Esophagus squamous epithelium (tissue), 5 donors: ENCODE measurements at places on chromosomes 1 and 21.
A peak's percentile ranks its signal among the peaks of the same experiment; 100 is the strongest.

DNA sequence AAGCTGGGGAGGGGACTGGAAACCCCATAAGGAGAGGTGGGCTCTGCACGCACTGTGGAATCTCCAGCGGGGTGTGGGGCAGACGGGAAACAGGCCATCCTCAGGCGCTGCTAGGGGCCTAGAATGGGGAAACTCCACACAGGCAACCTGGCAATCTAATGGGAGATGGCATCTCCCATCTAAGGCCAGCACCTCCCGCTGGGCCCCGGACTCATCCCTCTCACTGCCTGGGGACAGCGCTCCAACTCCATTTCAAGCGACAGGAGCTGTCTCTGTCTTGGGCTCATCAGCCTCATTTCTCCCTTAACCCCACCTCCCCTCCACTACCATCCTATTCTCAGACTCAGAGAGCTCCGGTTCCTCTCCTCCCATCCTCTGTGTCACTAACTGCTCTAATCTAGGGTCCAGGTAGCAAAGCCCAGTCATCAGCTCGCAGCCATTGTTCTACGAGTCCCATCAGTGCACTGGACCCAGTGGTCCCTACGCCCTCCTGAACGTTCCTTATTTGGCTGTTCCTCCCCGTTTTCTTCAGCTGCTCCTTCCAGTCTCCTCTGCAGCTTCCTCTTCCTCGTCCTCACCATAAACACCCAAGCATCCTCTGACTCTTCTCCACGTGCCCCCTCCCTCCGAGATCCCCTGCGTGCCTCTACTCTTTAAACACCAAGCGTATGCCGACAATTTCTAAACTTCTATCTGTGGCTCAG lies 93.4 kb upstream of the CASZ1 start:
- no peak for DNase-seq

DNA sequence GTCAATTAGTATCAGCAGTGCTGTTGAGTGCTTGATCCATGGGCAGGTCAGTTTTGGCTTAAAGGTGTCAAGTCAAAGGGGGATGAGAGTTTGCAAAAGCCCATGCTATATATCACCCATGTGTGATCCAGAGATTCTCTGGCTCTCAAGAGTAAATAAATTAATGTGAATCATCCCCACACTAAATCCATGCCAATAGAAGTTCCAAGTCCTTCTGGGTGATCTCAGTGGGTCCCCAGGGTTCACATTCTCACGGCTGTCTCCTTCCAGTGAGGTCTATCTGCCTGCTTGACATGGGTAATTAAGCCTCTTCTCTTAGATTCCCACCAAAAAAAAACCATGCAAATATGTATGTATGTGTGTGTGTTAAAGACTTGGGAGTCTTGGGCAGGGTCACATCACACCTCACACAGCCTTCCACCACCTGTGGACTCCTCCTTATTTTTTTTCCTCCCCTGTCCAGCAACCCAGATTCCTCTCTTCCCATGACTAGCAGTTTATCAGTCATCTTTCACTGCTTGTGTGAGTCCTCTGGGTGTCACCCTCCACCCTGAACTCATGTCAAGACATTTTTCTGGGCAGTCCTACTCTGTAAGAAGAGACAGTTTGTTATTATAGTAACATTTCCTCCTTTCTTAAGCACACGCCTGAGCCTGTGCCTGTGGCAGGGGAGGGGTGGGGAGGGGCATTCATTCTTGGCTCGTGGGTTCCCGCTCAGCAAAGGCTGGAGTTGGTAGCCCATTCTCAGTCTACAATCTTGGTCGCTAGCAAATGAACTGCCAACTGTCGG lies 14.3 kb upstream of the S100A11 start:
- no peak for DNase-seq

DNA sequence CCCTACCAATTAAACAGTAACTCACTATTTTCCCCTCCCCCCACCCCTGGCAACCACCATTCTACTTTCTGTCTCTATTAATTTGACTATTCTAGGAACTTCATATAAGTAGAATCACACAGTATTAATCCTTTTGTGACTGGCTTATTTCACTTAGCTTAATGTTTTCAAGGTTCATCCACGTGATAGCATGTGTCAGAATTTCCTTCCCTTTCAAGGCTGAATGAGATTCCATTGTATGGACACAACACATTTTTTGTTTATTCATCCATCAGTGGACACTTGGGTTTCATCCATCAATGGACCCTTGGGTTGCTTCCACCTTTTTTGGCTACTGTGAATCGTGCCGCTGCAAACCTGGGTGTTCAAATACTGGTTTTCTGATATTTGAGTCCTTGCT lies 41.7 kb downstream of the EIF2D start:
- DNase-seq = no peak

- DNase-seq = no peak
Observed at GRCh38 chr1:239456788-239457187, 70.4 kb downstream of the CHRM3 start.

GRCh38 chr1:155003227-155003765 lies 694 bp downstream of the ZBTB7B start:
- no peak for DNase-seq

- no peak for DNase-seq
Observed at GRCh38 chr21:33133892-33134291, 64.0 kb downstream of the OLIG1 start.

DNA sequence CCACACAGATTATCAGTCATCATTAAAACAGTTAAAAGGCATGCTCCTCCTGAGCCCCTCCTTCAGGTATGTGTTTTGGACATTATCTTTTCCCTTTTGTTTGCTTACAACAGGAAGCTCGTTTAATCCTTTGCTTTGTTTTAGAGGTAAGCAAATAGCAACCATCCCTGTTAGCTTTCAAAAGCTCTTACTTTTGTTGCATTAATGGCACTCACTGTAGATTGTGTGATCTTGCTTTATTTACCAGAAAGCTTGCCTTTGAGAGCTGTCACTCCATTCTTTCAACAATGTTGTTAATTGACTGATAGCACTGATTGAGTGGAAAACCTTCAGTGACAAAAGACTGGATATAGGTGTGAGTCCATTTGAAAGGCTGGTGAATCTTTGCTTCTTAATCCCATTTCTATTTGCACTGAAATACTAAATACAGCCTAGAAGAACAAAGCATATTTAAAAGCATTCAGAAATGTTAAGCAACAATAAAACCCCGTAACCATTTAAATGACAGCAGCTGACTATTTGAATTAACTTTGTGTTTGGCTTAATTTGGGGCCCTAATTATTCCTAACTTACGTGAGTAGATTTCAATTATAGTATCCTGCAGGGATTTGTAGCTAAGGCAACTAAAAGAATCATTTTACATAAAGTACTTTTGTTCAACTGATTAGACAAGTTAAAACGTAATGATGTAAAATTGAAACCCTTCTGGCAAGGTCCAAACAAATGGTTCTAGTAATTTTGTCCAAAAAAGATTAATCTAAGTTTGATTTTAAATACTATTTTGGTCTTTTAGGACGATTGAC lies 48.3 kb downstream of the ADGRL2 start:
- DNase-seq = no peak

GRCh38 chr1:112793631-112794565 lies 78.8 kb upstream of the PPM1J start:
- DNase-seq = no peak

DNA sequence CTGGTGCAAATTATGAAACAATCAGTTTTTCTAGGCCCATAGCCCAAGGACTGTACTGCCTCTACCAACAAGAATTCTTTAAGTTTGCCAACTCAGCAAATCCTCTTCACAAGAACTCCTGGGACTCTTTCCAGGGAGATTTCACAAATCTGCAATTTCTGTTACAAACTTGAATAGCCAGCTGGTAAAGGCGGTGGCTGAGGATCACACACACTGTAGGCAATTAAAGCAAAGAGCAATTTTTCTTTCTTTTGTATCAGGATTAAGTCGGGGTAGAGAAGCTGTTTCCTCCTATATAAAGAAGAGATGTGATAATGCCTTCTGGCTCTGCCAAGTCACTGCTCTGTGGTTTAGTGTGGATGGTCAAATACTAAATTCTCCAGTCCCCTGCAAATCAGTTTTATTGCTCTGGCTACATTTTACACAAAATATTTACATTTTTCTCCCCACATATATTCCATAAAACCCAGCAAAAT lies 1.7 kb downstream of the ALDH9A1 start:
- DNase-seq = no peak

DNA sequence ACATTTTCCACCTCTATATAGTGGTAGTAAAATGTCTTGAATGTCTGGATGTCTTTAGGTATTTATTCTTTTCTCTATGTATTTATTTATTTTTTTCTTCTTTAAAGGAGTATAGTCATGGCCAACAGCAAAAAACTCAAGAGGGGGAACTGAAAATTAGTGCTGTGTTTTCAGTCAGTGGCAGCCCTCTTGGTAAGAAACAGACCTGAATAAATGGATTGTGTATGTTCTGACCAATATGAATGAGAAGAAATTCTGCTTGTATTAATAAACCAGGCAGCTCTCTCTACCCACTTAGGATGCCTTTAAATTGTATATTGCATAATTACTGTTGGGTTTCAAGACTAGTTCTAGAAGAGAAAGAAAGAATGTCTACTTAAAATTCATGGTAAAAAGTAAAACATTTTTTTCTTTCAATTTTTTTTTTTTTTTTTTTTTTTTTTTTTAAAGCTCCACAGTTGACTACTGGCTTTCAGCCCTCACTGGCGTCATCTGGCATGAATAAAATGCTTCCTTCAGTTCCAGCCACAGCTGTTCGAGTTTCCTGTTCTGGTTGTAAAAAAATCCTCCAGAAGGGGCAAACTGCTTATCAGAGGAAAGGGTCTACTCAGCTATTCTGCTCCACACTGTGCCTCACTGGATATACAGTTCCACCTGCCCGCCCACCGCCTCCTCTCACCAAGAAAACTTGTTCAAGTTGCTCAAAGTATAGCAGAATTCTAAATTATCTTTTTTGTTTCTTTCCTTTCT lies 101.6 kb downstream of the ZMYM4 start:
- no peak for DNase-seq

- DNase-seq = no peak
Observed at GRCh38 chr1:29657816-29658215, 421.5 kb downstream of the PTPRU start.

DNA sequence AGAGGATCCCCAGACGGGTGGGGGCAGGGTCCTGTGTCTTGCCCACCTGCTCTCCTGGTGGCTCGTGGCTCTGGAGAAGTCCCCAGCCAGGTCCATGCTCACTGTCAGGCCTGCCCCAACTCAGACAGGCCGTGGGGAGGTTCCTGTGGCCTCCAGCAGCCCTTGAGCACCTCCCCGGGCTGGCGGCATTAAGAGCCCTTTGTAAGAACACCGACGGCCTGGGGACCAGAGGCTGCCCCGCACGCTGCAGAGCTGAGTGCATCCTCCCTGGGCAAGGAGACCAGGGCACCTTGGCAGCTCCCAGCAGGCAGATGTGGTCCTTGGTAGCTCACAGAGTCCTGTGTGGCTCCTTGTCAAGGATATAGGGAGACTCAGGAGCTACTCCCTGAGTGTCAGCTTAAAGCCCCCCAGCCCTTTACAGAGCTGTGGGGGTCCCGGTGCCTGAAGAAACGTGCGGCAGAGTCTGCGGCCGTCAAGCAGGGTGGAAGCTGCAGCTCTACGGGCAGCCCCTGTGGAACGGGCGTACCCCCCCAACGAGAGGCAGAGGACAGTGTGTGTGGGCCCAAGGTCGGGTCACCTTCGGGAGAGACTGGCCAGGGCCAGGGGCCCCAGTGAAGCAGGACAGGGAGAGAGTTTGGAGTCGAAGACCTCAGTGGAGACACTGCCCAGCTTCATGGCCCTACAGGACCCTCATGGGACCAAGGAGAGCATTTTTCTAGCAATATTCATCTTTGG lies 118.6 kb downstream of the PRDM16 start:
- DNase-seq = no peak

- no peak for DNase-seq
Observed at GRCh38 chr1:15065736-15066135, 87.8 kb upstream of the TMEM51 start.

DNA sequence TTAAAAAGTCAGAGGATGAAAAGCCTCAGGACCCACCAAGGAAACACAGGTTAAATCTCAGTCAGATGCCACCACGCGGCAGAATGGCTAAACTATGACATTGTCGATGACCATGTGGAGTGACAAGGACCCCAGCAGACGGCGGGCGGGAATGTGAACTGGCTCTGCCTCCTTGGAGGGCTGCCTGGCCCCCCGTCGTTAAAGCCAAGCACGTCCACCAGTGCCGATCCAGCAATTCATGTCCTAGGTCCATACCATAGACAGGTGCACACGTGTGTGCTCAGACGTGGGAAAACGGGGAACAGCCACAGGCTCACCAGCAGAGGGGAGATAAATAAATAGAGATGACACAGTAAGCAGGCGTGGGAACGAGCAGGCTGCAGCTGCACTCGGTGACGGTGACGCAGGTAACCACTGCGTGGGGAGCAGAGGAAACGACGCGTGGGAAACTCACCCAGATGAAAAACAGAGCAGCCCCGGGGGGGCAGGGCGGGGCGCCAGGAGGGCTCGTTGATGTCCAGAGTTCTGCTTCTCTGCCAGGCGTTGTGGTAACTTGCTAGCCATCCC lies 28.3 kb upstream of the PCBP3 start:
- DNase-seq = no peak

DNA sequence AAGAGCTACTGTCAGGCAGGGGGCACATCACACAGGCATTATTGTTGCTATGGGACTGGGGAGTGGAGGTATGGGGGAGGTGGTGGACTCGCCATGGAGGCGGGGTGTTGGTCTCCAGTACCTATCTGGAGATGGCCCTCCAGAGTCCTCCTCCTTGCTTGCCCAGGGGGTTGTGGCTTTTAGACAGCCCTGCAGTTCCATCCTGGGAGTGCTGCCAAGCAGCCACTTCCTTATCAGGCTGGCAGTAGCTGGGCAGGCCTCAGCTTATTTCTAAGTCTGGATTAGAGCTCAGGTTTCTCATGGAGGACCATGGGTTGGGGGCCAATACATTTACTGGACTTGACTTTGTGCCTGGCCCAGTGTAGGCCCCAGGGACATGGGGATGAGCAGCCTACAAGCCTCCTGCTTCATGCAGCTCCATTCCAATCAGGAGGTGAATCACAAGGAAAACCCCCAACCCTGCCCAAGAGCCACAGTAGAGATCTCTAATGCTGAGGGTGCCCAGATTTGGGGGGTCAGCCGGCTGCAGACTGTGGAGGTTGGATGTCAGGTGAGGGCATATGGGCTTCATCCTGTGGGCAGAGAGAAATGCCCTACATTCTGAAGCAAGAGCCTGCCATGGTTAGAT lies 210.7 kb upstream of the EDN2 start:
- no peak for DNase-seq

GRCh38 chr1:168137515-168137821 lies 738 bp upstream of the GPR161 start:
- DNase-seq = no peak

GRCh38 chr1:160284220-160284781 lies 632 bp downstream of the PEX19 start:
- no peak for DNase-seq

DNA sequence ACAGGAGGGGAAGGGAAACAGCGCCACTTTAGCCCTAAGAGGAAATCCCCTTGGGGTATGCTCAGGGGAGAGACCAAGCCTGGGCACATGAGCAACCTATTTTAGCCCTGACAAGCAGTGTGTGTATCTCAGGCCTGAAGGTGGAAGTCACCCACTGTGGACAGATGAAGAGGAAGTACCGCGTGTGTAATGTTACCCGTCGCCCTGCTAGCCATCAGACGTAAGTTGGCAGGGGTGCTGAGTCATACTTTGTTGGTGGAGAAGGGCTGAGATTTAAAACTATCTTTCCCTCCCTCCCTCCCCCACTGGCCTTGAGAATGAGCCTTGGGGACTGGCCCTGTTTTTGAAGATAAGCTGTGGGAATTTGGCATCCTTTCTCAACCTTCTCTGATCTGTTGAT lies 11.2 kb downstream of the AGO1 start:
- peak; percentile 8 for DNase-seq

- DNase-seq = no peak
Observed at GRCh38 chr1:188089015-188089414, 1260.3 kb downstream of the PLA2G4A start.

- DNase-seq = no peak
Observed at GRCh38 chr1:23193391-23194118, 23.7 kb downstream of the HTR1D start.

GRCh38 chr1:23875382-23875781 lies 7.3 kb upstream of the FUCA1 start:
- DNase-seq = no peak
